SHP77 treated with DMSO at 0.1 percent for 48 hours (cell line): ENCODE measurements at places on chromosomes 1 and 21.

DNA sequence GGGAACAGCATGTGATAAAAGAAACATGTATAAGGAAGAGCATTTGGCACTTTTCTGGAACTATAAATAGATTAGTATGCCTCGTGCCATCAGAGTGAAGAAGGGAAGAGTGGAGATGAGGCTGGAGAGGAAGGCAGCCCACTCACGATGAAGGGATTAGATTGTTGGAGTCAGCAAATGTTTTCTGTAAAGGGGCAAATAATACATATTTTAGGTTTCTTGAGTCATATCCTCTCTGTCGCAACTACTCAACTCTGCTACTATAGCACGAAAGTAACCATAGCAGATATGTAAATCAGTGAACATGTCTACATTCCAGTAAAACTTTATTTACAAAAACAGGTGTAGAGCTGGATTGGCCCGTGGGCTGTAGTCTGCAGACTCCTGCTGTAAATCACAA is 147.8 kb downstream of the TENT5C start:
- DNase-seq, result no peak

DNA sequence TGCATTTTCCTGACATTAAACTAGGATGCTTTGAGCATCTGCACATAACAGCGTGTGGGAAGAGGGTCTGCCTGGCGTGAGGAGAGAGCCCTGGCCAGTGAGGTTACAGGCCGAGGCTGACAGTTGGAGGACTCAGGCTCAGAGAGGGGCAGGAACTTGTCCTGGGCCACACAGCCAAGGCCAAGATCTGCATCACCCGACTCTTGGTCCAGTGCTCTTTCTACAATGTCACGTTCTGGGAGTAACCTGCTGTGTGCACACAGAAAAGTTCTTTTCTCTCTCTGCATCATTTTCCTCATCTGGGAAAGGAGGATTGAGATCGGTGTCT is 42.8 kb upstream of the RUNX3 start:
- no peak for DNase-seq

- no peak for DNase-seq
Measured at GRCh38 chr1:209062863-209063262, 520.7 kb upstream of the CAMK1G start.

DNA sequence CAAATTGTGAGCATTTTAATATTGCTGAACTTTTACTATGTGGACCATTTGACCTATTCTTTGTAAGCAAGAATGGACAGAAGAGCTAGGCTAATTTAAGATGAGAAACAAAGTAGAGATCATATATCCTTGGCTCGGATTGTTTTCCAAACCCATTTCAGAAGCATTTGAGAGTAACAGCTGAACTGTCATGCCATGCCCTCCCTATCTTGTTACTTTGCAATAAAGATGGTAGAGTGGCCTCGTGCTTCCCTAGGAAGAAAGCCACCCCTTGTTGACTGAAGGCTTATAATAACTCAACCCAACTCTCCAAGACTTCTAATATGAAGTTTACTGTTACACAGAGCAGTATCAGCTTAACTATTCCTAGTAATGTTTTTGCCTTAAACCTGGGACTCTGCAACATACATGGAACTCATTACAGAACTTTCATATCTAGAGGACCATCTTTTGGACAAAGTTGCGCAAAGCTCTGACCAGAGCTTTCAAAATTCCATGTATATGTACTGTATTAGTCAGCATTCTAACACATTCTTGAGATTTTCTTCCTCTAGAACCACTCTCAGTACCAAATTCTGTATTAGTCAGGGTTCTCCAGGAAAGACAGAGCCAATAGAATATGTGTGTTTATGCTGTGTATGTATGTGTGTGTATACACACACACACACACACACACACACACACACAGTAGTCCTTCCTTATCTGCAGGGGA is 68.7 kb downstream of the ADAMTS1 start:
- no peak for DNase-seq

GRCh38 chr1:6596351-6596750 is 6.3 kb downstream of the KLHL21 start:
- no peak for DNase-seq

DNA sequence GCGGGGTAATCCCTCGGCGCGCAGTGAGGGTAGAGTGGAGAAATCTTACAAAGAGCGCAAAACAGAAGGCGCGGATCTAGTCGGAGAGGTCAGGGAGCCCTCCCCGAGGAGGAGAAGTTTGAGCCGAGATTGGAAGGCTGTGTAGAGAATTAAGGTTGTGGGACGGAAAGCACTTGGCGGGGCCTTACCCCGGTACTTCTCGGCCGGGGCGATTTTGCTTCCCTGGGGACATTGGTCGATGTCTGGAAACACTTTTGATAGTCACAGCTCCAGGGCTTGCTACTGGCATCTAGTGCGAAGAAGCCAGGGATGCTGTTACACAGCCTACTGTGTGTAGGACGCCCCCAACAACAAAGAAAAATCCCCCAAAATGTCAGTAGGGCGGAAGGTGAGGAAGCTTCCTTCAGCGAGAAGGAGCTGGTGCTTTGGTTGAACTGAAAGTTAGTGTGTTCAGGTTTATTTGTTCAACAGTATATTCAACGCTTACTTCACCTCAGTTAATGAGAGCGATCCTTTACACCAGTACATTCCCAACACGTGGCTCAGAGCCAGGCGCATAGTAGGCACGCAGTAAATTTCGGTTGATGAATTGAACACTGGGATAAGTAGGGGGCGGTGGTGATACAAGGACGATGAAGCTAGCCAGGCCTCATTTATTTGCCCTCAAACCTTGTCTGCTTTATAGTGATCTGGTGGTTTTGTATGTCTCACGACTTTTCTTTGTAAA is 807 bp downstream of the CEP85 start:
- DNase-seq, result peak; percentile 34

GRCh38 chr21:31500071-31500470 is 156.0 kb upstream of the TIAM1 start:
- DNase-seq, result no peak

DNA sequence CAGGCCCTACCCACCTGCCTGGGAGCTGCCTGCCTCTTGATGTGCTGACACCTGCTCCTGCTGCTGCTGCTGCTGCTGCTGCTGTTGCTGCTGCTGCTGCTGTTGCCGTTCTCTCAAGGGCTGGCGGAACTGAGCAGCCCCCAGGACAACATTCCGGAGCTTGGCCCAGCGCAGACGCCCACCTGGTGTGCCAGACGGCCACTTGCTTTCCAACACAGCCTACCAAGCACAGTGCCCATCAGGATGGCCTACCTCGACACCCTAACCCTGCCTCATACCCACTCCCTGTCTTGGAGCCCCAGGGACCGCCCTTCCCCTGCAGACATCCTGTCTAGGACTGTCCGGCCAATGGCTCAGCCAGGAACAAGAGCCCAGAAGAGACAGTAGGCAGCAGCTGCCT is 11.8 kb downstream of the DENND4B start:
- no peak for DNase-seq

GRCh38 chr1:167544447-167545093 is 9.0 kb downstream of the CREG1 start:
- no peak for DNase-seq

DNA sequence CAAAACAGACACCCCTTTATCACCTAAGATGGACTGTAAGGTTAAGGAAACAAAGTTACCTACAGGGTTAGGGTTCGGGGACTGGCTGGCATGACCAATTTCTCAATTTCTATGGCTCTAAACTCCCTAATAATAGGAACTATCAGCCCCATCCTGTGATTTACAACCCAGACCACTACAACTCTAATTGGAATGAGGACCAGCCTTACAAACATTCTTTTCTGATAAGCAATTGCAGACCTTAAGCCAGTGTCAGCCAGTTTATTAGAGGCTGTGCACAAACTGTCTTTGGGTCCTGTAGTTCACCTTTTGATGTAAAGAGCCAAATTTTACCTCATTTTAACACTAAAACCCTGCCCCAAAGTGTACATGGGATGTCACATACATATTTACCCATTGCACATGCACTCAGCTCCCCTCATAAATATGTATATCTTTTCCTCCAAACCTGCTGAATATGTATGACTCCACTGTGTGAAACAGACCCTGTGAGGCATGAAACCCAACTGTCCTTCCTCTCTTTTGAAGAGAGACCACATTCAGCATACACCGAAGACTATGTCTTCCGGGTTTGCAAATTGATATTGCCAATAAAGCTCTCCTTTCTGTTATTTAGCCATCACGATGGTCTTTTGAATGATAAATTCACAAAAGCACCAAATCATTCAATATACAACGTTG is 7.3 kb upstream of the APP start:
- DNase-seq, result no peak
